Activated CD4-positive, alpha-beta T cell treated with anti-CD3 and anti-CD28 coated beads, Interleukin-10, Interleukin-2, amounts not matched to agents 100 ng/mL and 50 ng/mL, durations not matched to agents 16 hours and 8 hours (primary cell): ENCODE measurements at places on chromosomes 12 and 14.

DNA sequence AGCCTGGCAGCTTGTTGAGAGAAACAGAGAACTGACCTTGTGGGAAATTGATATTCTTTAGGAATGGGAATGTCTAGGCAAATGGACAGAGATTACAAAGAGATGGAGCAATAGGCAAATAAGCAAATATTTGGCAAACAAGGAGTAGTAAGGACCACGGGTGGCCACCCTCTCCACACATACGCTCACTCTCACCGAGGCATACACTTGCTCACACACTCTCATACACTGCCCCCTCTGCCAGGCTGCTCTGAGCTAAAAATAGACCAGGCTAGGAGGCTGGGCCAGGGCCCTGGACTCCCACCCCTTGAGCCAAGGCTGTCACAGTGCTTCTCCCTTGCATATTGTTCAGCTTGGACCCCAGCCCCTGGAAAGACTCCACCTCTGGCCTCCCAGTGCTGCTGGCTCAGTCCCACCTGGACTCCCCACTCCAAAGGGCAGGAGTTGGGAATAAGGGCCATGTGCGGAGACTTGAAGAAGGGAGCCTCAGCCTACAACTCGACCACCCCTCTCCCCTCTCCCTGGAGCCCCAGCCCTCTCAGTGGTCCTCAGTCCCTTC, 1.1 kb downstream of the PPP1R1A start:
- DNase-seq, result no peak

DNA sequence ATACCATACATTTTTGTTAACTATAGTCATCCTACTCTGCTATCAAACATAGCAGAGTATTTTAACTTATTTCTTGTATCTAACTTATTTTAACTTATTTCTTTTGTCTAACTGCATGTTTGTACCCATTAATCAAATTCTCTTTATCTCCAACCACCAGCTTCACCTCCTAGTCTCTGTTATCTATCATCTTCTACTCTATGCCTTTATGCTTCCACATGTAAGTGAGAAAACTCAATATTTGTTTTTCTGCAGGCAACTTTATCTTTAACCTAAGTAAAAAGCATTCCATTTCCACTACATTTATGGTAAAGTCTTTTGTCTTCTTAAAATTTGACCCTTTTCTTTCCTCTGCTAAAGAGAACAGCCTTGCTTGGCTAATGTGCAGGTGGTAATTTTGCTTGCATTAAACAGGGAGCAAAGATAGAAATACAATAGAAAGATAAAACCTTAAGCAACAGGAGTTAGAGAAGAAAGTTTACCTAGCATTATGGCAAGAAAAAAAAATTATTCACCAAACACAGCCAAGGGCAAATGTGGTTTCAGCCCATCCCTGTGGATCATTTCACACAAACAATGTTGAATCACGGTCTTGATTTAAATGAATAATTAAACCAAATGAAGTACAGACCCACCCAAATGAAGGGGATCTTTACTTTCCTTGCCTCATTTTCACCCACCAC, 110.9 kb upstream of the TSPAN8 start:
- no peak for DNase-seq

GRCh38 chr12:106150555-106150954, 11.8 kb upstream of the NUAK1 start:
- no peak for DNase-seq

DNA sequence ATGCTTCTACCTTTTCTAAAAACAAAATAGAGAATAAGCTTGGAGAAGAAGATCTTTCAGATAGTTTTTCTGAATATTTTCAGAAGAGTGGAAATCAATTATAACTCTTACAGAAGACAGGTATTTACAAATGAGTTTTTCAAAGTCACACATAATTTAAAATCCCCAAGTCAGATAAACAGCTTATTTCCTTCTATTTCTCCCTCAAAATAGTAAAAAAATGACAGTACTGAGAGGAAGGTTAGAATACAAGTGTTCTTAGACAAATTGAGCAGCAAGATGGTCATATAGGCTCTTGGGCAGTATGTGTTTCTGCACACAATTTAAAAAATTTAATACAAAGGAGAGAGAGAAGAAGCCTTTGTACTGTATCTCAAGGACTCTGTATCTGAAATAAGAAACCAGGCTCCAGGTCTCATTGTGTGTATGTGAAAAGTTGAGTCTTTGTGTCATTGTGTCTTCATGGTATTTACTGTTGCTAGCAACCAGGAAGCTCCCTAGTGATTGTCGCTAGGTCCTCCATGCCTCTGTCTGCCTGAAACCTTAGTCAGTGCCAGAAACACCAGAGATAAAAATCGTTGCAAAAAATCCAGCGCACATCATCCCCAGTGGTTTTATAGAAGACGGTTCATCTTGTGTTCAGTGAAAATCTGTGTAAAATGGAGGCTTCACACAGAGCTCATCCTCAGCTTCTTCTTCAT, 12.9 kb upstream of the TUBA1A start:
- peak; percentile 21 for DNase-seq

DNA sequence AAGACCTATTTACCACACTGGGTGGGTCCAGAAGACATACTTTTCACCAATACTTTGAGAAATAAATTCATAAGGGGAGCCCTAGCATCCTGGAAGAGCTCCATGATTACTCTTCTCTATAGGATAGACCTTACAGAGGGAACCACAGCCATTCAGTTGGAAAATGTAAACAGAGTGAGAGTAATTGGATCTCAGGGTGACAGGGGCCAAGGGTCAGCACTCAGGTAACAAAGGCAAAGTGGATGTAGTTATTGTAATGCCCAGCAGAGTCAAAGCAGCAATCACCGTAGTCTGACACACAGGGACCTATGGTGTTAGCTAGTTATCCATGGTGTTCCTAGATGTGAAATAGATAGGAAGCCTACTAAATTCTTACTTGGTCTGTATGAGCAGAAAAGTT, 10.8 kb upstream of the GTF2A1 start:
- DNase-seq, result no peak

DNA sequence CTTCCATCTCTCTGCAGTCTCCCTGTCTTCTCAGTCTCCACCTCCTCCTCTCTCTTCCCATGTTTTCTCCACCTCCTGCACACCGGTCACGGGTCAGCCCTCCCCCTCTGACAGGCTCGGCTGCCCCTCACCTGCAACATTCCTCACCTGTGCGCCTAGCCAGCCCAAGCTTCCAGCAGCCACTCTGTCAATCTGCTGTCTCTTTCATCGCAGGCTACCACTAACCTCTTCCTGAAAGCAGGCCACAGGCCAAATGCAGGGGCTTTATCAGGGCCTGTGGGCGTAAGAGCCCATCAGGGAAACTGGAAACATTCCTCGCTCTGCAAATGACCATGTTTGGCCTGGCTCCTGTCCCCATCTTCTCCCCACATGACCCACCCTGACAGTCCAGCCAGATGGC, 34.5 kb downstream of the CMKLR1 start:
- DNase-seq, result no peak

DNA sequence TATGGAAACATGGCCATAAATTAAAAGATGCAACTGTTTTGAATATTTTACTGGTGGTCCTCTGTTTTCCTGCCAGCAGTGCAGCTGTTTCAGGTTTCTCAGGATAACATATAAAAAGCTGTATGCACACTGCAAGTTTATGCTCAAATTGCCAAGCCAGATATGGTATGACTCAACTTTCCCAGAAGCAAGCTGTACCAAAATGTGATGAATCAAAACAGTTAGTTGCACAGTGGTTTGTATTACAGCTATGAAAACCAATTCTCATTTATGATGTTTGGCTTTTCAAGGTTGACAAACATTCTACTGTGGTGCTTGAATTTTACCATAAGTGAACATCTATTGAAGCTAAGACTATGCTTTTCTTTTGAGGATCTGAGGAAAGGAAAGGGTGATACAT, 15.5 kb downstream of the TRMT5 start:
- DNase-seq, result peak; percentile 80

GRCh38 chr12:116202433-116202832, 75.1 kb downstream of the MED13L start:
- DNase-seq, result no peak

- DNase-seq, result no peak
Measured at GRCh38 chr12:3379079-3379478, 111.9 kb upstream of the PRMT8 start.

- DNase-seq, result peak; percentile 99
Measured at GRCh38 chr12:122500685-122501488, at the start of gene ZCCHC8. Gene ZCCHC8 (minus strand): TSS chr12:122500932. CDS start chr12:122500840, 92 bp downstream.

GRCh38 chr14:55500708-55501107, 60.3 kb upstream of the TBPL2 start:
- DNase-seq, result no peak

GRCh38 chr14:66501592-66501991, 6.4 kb upstream of the GPHN start:
- no peak for DNase-seq

DNA sequence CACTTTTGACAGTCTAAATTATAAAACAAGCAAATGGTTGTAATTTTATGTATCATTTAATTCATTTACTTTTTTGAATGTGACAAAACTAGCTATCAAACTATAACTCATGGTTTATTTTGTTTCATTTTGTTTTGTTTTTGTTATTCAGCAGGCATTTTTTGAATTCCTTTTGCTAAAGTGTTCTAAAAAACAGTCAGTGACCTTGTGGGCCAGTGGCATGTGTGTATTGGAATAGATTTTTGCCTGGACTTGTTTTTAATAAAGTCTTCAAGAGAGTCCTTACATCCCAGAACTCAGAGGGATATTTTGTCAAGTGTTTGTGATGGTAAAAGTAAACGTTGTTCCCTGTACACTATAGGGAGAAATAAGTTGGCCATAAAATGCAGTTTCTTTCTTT, 369.7 kb upstream of the SYT1 start:
- DNase-seq, result no peak

- no peak for DNase-seq
Measured at GRCh38 chr14:103430358-103430757, 45.1 kb downstream of the MARK3 start.

GRCh38 chr14:104294983-104295680, 156.7 kb downstream of the KIF26A start:
- no peak for DNase-seq

DNA sequence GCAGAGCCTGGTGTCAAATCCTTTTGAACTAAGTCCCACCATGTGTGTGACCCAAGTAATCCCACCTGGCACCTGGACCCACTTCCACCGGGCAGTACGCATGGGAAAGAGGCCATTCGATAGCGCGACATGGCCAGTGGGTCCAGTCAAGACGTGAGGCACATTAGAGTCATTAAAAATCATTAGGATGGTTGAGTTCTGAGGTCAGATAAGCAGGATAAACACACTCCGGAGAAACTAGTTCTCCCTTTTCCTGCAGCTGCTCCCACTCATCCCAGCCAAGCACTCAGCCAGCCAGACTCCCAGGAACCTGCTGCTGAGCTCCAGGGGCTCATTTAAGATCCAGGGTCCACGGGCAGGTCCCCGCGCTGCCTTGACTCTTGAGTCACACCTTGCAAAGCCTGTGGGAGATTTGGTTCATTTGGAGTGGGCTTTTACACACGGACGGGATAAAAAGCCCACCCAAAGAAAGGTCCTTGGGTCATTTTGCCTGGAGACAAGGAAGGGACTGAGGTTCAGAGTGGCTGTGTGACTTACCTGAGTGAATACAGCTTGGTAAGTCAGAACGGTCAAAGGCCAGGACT, 313.9 kb downstream of the BCL11B start:
- no peak for DNase-seq

GRCh38 chr12:45762185-45763110, 32.9 kb downstream of the ARID2 start:
- DNase-seq, result peak; percentile 12

GRCh38 chr14:75070383-75070782, 942 bp downstream of the ZC2HC1C start:
- no peak for DNase-seq

GRCh38 chr12:29781705-29782266, 2.0 kb downstream of the TMTC1 start:
- DNase-seq, result no peak

DNA sequence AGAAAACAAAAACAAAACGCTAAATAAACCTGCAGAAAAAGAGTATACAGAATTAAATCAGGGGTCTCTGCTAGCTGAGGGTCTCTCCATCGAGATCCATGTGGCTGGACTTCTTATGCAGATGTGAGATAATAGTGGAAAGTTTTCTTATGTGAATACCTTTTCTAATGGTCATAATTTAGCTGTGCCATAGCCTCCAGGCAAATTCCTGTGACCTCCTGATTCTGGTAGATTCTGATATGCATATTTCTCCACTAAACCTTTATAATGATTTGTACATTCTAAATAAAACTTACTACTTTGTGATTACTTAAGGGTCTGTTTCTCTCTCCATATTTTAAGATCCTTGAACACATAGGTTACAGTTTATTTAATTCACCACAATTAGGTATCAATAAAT, 1002.6 kb downstream of the GALC start:
- no peak for DNase-seq

- DNase-seq, result no peak
Measured at GRCh38 chr12:113940357-113941207, 25.5 kb downstream of the RBM19 start.

DNA sequence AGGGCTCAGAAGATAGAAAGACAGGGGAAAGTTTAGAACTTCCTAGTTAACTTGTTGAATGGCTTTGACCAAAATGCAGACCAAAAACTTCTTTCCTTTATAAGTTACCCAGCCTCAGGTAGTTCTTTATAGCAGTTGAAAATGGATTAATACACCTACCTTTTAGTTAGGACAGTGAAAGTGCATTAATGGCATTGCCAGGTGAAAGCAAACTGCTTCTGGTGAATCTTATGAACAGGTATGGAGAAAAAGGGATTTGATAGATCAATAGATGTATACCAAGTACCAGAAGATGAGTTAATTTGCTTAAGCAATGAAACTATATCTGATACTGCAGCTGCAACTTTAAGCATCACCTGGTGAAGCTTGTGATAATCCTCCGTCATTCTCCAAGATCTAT, 14.2 kb upstream of the STYK1 start:
- no peak for DNase-seq

DNA sequence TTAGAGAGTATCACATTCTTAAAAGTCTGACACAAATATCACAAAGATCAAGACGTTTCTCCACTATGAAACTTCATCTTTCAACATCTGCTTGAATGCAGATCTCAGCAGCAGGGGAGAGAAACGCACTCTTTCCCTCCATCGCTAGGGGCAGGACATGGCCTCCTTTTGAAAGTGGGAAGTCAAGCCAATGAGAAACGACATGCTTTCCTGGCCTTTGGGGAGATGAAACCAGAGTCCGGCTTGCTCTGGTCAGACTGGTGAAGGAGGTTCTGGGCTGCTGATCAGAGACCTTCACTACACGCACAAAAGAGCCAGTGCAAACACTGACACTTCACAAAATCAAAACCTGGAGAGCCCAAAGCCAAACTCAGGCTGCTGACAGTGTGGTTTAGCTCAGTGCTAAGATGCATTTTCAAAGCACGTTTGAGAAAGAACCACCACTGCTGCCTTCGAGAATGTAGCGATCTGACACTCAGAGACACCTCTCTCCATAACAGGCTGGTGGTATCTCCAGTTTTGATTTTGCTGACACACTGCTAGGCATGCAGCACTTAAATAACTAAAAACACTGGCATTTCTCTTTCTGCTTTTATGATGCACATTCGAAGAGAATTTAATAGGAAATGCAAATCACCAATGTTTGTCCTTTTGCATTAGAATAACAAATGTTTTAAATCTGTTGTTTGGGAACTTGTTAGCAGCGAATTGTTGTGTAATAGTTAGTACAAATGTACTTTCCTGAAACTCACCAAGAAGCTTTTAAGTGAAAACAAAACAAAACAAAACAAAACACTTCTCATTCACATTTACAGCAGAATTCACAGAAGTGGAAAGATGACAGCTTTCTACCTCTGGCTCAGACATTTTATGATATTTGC, 93.9 kb upstream of the OVCH1 start:
- no peak for DNase-seq
